ENCODE measurements at places on chromosomes 7 and 10. TPM values are rescaled to one million over a fixed set of nuclear protein-coding genes. Genes with fewer than 3 reads are reported as not detected.

DNA sequence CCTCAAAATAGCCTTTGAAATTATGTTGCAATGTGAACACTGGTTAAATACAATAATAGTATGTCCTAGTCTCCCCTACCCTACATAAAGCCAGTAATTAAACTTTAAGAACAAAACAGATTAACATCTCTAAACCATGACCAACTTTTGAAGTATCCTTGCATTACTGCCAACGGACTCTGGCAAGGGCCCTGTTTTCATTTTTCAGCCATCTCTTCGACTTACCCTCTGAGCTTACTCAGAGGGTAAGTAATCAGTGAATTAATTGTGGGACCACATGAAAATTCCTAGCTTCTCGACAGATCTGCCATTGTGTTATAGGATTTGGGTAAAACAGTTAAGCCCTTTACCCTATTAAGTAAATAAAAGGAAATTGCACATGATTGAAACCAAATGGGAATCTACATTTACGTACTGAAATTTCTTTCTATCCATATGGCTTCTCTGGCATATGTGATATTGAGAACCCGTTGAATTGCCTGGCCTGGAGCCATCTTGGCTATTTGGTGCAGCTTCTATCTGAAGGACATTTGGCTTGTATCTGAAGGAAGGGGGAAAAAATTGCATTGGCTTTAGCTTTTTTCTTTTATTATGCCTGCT lies 39.6 kb downstream of the DYNC1I1 start:
- no peak for DNase-seq

Gene OR2A7
- total RNA-seq: 12.1 TPM

Gene GJD4
- not detected for total RNA-seq

DNA sequence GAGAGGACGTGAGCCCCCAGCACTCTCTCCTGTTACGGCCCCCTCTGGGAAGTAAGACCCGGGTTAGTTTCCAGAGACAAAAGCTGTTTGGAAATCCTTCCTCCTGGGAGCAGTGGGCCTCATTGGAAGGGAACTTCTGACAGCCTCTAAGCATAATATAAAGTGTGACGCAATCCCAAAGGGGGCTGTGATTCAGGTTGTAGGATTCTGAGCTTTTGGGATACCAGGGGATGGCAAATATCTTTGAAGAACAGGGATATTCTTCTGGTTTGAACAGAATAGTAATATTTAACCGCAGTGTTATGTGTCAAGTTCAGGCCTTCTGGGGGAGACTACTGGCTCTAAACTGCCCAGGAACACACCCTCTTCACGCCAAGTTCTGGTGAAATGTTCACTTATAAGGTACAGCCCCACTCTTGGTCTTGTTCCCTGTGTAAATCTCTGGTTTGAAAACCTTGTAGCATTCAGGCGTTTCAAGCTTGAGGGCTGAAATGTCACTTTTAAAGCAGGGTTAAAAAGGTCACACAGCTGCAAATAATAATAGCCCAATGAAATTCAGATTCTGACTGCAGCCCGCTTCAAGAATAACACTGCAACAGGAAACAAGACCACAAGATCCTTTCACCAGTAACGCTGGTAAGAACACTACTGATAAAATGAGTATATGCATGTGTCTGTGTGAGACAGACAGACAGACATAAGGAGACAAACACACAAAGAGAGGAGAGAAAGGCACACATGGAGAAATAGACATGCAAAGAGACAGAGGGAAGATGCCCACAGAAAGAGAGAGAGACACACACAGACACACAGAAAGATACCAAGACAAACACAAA lies 69.0 kb downstream of the CREB5 start:
- DNase-seq: no peak

DNA sequence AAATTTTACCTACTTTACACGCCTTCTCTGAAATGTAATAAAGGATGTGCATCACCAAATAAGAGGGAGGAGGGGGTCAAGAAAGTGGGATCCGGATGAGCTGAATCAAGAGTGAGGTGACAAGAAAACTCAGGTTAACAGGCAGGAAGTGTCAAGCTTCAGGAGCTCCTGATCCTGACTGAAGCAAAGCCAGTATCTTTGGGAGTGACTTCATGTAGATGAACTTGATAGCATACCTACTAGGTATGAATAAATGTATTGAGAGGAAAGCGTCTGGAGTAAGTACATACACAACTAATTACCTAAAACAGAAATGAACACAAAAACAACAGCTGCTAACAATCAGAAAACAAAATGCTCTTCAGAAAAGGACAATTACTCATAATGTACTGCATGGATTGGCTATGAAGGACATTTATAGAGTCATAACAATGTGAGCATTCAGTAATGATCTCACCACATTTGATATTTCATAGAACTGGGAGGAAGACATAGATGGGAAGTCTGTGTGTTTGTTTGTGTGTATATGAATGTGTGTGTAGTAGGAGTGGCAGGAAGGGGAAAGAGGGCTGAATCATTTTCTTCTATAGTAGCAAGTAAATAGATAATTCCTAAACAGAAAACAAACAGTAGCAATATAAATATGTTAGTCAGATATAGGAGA lies 29.4 kb downstream of the PRKG1 start:
- DNase-seq: no peak

Gene RABGEF1
- 24.1 TPM for total RNA-seq

GRCh38 chr10:98074315-98074911 lies 44.0 kb upstream of the CRTAC1 start:
- DNase-seq: no peak

Gene TUBB8
- total RNA-seq: 0.38 TPM

- no peak for DNase-seq
Measured at GRCh38 chr7:104898434-104898833, 115.6 kb upstream of the KMT2E start.

Gene FRMD4A
- total RNA-seq: 64.8 TPM

GRCh38 chr10:6327961-6328698 lies 125.4 kb downstream of the PFKFB3 start:
- DNase-seq: no peak

Data from lower lobe of right lung (tissue), 2 donors.